ENCODE measurements at places on chromosomes 3 and 15.

GRCh38 chr3:156642750-156643728, 31.4 kb upstream of the TIPARP start:
- DNase-seq: no peak

- DNase-seq: no peak
Measured at GRCh38 chr15:48888836-48889235, 10.9 kb downstream of the EID1 start.

GRCh38 chr15:37881237-37882013, 53.0 kb upstream of the TMCO5A start:
- no peak for DNase-seq

DNA sequence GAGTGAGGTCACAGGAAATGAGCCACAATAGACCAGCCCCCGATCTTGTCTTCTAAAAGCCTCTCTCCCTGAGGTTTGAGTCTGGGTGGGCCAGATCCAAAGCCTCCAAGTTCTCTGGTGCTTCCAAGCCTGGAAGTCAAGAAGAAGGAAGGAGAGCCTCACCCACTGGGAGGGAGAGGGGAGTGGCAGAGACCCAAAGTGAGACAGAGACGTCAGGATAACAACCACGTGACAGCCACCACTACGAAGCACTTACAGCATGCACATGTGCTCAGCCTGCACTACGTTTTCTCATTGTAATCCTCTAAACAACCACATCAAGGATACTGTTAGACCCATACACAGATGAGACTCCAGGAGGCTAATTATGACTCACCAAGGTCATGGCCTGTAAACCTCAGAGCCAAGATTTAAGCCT, 197.3 kb upstream of the LINGO1 start:
- DNase-seq: no peak

DNA sequence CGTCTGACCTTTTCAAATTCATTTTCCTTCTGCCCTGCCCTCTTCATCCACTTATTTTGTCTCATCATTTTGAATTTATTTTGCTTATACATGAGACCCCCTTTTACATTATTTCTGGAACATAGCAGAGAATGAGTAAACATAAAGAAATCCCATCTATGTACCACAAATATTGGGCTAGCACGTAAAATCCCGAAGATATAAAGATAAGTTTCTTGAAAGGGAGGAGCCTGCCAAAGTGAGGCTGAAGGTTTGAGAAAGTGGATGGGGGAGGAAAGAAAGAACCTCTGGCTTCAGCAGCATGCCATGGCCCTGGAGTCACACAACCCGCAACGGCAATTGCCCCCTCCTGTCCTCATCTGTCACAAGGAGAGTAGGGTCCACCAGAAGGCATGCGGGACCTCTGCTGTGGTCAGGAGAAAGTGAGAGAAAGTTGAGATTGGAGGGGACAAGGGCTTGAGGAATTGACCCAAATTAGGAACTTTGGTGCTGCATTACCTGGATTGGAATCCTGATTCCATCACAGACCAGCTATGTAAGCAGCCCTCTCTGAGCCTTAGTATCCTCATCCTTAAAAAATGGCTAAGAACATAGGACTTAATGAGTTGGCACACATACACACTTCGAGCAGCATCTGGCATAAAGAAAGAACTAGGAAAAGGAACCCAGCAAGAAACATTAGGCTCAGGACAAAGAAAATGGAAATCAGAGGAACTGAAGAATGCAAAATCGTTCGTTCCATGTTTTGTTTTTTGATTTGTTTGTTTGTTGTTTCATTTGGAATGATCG, 53.7 kb upstream of the GYG1 start:
- DNase-seq: no peak

GRCh38 chr3:482479-482878, 285.9 kb downstream of the CHL1 start:
- DNase-seq: no peak

GRCh38 chr3:58032186-58032585, 24.0 kb downstream of the FLNB start:
- DNase-seq: no peak
